ENCODE measurements at places on chromosomes 11 and 22.

GRCh38 chr11:105052487-105052886 lies 7.4 kb upstream of the CARD16 start:
- no peaks in the 10 kb centered on the region for H3K27me3 ChIP-seq
- no peak overlapping the region for H3K4me3 ChIP-seq
- no peaks in the 10 kb centered on the region for H3K4me1 ChIP-seq
- no peak overlapping the region for H3K27ac ChIP-seq

- no peak overlapping the region for H3K4me3 ChIP-seq
- no peak for DNase-seq
- H3K27ac ChIP-seq = no peak overlapping the region
- H3K36me3 ChIP-seq = no peaks in the 10 kb centered on the region
- no peaks in the 10 kb centered on the region for H3K27me3 ChIP-seq
Measured at GRCh38 chr11:24842308-24842707, 345.5 kb downstream of the LUZP2 start.

GRCh38 chr22:42937164-42937843 lies 77.6 kb downstream of the PACSIN2 start:
- no peaks in the 10 kb centered on the region for H3K27me3 ChIP-seq
- peak; percentile 78 for DNase-seq
- peak overlapping the region; percentile 81 for H3K27ac ChIP-seq
- H3K4me3 ChIP-seq = peak overlapping the region; percentile 33
- H3K36me3 ChIP-seq = no peaks in the 10 kb centered on the region

GRCh38 chr11:75826461-75827230 lies 11.6 kb downstream of the UVRAG start:
- DNase-seq = peak; percentile 41
- peak overlapping the region; percentile 79 for H3K27ac ChIP-seq
- peak overlapping the region; percentile 26 for H3K4me3 ChIP-seq

DNA sequence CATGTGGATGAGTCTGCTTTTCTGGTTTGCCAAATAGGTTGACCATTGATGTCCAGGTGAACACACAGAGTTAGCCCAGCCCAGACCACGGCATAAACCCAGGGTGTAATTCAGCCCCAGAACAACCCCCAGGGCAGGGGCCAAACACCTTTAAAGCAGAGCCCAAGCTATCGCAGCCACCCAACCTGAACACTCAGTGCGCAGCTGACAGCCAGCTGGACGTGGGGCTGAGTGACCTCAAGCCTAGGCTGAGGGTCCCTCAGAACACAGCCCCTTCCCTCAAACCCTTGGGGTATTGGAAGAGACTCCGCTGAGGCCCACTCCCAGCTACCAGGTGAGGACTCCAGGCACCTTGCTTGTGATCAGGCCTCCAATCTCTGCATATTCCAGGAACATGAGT lies 161.5 kb upstream of the NECTIN1 start:
- H3K27ac ChIP-seq = no peak overlapping the region
- H3K36me3 ChIP-seq = no peaks in the 10 kb centered on the region
- DNase-seq = no peak
- no peaks in the 10 kb centered on the region for H3K4me1 ChIP-seq

- no peaks in the 10 kb centered on the region for H3K27me3 ChIP-seq
- no peaks in the 10 kb centered on the region for H3K4me1 ChIP-seq
- no peaks in the 10 kb centered on the region for H3K36me3 ChIP-seq
- H3K4me3 ChIP-seq = no peak overlapping the region
- no peak for DNase-seq
- H3K27ac ChIP-seq = no peak overlapping the region
Measured at GRCh38 chr11:9046481-9046880, 42.7 kb upstream of the NRIP3 start.

DNA sequence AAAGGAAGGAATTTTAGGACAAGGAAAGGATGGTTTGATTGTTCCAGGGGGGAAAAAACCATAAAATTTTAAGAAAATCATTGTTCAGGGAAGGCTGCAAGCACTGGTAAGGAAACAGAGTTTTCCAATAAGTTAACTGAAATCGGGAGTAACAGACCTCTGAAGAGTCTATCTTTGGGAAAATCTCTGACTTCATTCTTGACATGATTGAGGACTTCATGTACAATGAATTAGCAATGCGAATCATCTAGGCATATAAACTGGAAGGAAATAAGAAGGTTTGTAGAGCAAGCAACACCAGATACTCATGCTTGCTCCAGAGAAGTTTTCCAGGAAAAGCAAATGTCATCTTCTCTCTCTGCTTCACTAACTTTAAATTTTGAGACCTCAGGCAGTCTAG lies 18.5 kb downstream of the APLP2 start:
- no peak for DNase-seq
- H3K27me3 ChIP-seq = no peaks in the 10 kb centered on the region
- H3K36me3 ChIP-seq = no peaks in the 10 kb centered on the region
- no peak overlapping the region for H3K27ac ChIP-seq
- H3K4me1 ChIP-seq = peaks cover 19% of the 10 kb centered on the region

GRCh38 chr22:40215266-40215665 lies 37.5 kb downstream of the TNRC6B start:
- peaks cover 64% of the 10 kb centered on the region for H3K4me1 ChIP-seq
- no peaks in the 10 kb centered on the region for H3K27me3 ChIP-seq
- H3K36me3 ChIP-seq = peaks cover 18% of the 10 kb centered on the region
- no peak for DNase-seq
- H3K4me3 ChIP-seq = no peak overlapping the region

DNA sequence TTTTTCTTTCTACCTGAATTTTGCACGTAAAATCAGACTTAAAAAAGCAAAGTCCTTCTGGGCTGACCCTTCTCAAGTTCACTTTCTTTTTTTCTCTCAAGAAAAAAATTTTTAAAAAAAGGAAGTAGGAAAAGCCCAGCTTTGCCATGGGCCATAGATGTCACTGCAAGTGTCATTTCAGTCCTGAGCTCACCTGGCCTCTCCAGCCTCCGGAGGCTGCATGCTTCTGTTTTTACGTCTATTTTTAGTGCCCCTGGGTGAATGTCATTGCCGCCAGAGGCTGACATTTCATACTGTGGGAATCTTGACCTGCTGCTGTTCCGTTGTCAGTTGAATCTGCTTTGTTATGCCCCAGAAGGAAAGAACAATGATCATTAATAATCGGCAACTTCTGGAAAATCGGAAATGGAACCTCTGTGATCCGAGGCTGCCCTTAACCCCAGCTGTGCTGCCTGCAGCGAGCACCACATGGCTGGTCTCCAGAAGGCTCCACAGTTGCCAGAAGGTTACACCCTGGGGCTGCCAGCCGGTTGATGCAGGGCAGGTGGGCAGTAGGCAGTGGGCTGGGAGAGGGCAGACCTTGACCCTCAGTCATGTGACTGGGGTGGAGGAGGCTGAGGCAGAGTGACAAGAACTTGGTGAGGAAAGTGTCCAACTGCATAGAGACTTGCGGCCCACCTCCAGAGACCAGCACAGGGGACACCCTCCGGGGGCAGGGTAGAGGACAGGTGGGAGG lies 16.7 kb upstream of the MYEOV start:
- H3K27ac ChIP-seq = no peak overlapping the region
- no peak for DNase-seq
- H3K36me3 ChIP-seq = no peaks in the 10 kb centered on the region
- no peaks in the 10 kb centered on the region for H3K27me3 ChIP-seq
- H3K4me3 ChIP-seq = no peak overlapping the region

- no peak for DNase-seq
- H3K4me3 ChIP-seq = no peak overlapping the region
- no peaks in the 10 kb centered on the region for H3K27me3 ChIP-seq
- no peaks in the 10 kb centered on the region for H3K36me3 ChIP-seq
Measured at GRCh38 chr11:130710497-130711012, 205.7 kb downstream of the SNX19 start.

DNA sequence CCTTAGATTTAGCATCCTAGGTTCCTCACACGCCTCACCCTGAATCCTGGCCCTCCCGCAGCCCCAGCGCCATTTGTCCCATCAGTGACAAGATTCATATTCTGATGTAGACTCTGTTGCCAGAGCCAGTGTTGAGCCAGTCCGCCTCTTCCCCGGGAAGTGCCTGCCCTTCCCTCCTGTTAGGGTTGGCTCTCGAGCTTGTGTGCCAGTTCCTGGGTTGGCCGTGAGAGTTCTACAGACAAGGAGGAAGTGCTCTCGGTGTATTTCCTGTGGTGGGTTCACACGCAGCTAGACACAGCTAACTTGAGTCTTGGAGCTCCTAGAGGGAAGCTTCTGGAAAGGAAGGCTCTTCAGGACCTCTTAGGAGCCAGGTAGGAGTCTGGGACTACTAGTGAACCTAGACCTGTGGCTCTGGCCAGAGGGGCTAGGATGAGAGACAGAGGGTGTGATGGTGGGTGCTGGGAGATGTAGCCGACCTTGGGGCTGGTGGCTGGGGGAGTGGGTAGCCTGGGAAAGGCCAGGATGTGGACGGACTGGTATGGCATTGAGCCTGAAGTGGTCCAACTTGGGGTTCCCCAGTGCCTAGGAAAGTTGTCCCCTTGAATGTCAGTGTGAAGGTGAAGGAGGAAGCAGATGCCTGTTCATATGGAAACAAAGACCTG lies at the start of gene IL18BP:
Gene IL18BP (plus strand): TSS at position 261 of the 662 bp plus-strand sequence. CDS start 1,076 bp downstream, outside the sequence.
- H3K4me1 ChIP-seq = peaks cover 50% of the 10 kb centered on the region
- DNase-seq = peak; percentile 64
- peak within 1 kb of the TSS; percentile 78 for H3K27ac ChIP-seq
- no peaks in the 10 kb centered on the region for H3K36me3 ChIP-seq
- no peaks in the 10 kb centered on the region for H3K27me3 ChIP-seq

DNA sequence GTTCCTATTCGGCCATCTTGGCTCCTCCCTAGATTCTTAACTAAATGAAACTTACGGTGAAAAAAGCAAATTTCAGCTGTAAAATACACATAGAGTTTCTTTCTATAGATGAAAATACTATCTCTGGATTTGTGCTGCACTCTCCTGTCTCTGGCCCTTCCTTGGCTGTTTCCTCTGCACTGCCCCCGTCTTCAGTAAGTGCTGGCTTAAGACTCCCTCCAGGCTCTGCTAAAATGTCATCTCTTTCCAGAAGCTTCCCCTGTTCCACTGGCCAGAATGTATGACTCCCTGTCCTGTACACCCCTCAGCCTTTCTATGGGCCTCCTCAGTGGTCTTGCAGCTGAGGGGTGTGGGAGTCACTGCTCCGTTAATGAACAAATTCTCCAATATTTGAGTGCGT lies 109.1 kb upstream of the NARS2 start:
- no peak overlapping the region for H3K4me3 ChIP-seq
- H3K36me3 ChIP-seq = no peaks in the 10 kb centered on the region
- no peaks in the 10 kb centered on the region for H3K27me3 ChIP-seq
- DNase-seq = no peak
- H3K27ac ChIP-seq = no peak overlapping the region
- H3K4me1 ChIP-seq = no peaks in the 10 kb centered on the region

DNA sequence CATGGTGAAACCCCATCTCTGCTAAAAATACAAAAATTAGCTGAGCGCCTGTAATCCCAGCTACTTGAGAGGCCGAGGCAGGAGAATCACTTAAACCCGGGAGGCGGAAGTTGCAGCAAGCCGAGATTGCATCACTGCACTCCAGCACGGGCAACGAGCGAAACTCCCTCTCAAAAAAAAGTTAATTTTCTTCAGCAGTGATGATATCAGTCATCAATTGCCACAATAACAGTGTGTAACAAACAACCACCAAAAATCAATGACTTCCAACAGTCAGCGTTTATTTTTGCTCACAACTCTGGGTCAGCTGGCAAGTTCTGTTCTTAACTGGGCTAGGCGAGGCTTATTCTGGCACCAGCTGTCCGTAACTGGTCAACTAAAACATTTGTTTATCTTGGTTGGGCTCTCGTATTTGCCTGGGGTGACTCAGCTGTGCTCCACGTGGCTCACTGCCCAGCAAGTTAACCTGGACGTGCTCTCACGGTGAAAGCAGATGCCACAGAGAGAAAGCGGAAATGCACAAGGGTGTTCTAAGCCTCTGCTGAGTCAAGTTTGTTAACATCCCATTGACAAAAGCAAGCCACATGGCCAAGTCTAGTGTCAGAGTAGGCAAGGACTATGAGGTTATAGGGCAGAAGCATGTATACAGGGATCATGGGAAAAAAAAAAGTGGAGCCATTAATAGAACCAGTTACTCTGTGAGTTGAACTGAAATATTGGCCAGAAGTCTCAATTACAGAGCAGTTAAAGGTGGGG lies 52.1 kb downstream of the LHFPL7 start:
- H3K4me1 ChIP-seq = no peaks in the 10 kb centered on the region
- no peak overlapping the region for H3K4me3 ChIP-seq
- peaks cover 4% of the 10 kb centered on the region for H3K27me3 ChIP-seq

DNA sequence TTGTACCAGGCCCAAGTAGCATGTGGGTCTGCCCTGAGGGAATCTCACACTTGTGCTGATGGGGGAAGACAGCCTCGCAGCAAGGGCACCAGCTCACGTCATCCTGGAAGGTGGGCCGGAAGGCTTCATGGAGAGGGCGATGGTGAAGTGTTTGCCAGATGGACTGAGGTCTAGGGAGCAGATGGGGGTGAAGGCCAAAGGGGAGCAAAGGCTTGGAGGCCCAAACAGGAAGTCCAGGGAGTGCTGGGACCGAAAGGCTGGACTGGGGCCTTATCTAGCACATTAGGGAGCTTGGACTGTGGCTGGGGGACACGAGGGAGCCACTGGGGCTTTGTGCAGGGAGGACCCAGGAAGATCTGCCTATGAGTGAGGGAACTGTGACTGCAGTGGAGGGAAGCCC lies 1.2 kb upstream of the TNFRSF13C start:
- peaks cover 27% of the 10 kb centered on the region for H3K36me3 ChIP-seq
- no peak overlapping the region for H3K4me3 ChIP-seq
- H3K4me1 ChIP-seq = peaks cover 88% of the 10 kb centered on the region
- peak; percentile 44 for DNase-seq

DNA sequence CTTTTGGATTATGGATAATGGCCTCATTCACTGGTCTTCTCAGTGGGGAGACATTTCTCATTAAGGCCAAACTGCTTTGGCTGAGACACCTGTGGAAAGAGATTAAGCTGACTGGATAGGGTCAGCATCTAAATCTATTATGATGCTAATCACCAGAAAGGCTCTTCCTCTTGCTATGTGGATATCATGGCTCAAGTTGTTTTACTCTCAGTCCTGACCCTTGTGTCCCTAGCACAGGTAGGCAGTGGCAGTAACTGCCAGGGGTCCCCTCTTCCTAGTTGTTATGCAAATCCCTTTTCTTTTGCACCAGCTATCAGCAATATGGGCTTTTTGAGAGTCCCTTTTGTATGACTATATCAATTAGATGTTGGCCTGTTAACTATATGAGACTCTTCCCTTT lies 335.7 kb upstream of the PLET1 start:
- H3K36me3 ChIP-seq = no peaks in the 10 kb centered on the region
- peaks cover 6% of the 10 kb centered on the region for H3K27me3 ChIP-seq
- DNase-seq = no peak
- H3K27ac ChIP-seq = no peak overlapping the region
- H3K4me1 ChIP-seq = no peaks in the 10 kb centered on the region

- no peaks in the 10 kb centered on the region for H3K4me1 ChIP-seq
- no peaks in the 10 kb centered on the region for H3K36me3 ChIP-seq
- H3K27ac ChIP-seq = no peak overlapping the region
Measured at GRCh38 chr22:20408891-20409290, 14.9 kb downstream of the ZNF74 start.

Data from B cell (primary cell).